Activated B cell treated with CpG ODN at 0.5 μM for 24 hours (primary cell): ENCODE measurements at places on chromosomes 5 and 9. TPM values are rescaled to one million over a fixed set of nuclear protein-coding genes. Genes with fewer than 3 reads are reported as not detected.

DNA sequence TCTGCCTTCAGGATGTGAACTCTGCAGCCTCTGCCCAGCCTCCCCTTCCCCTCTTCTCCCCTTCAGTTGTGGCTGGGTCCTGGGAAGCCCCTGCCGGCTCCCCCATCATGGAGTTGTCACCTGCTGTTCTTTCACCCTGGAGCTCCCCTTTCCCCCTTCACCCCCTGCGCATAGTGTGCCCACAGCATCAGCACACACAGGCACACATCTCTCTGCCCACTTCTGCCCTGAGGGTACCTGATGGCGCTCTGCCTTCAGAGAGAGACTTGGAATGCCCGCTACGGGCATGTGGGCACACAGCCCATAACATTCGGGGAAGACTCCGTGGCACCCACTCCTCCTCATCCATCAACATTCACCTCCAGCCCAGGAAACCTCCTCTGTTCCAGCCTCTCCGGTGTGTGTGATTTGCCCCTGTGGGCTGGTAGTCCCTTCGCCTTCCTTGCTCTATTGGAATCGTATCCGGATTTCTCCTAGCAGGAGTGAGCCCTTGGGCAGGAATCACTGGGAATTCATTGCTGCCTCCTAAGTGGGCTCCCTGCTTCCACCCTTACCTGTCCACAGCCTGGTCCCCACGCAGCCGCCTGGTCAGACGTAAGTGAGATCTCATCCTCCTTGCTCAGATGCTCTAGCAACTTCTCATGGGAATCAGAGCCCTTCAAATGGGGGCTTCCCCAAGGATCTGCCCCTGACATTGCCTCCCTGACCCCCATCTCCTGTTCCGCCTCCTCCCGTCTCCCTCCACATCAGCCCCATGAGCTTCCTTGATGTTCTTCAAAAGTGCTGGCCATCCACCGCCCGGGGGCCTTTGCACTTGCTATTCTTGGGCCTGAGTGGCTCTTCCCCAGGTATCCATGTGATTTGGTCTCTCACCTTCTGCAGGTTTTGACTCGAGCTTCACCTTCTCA lies 61.5 kb upstream of the CTSL start:
- no peak for DNase-seq

DNA sequence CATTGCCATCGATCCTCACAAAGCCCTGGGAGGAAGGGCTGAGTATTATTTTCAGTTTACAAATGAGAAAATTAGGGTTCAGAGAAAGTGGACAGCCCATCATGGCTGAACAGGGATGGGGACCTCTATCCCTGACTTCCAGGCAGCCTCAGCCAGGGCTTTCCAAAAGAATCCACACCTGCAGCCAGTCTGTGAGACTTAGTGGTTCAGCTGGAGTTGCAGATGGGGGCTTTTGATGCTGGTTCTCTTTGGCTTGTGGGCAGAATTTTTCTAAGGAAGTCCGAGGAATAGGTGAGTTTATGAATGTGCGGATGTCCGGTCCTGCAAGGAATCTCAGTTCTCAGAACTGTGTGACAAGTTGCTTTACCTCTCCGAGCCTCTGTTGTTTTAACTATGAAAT lies 138.1 kb downstream of the RGS3 start:
- DNase-seq = no peak

GRCh38 chr5:100708645-100709171 lies 173.5 kb downstream of the FAM174A start:
- no peak for DNase-seq

- DNase-seq = no peak
Observed at GRCh38 chr9:21778304-21778703, 24.1 kb upstream of the MTAP start.

DNA sequence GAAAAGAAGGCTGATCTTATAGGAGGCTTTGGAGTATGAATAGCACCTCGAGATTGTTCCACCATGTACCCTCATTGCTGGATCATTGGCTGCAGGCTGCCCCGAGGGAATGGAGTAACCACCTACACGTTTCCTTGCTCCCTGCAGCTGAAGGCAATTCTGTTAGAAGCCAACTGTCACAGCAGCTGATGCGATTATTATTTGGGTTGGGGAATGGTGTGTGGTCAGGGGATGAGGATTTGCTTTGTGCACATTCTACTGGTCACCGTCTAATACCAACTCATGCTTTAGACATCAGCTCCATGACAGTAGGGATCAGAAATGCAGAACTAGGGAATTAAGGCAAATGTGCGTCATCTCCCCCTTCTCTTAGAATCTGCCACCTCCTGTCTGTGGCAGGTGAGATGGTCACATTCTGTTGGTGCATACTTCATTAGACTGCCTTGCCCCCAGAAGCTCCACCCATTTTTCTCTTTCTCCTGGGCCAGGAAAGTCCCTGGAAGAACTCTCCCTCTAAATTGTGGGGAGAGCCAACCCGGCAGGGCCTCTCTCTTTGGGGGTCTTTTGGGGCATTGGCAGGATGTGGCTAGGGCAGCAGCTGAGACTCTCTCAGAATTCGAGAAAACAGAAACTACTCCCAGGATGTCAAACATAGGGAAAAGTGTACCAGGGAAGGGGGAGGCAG lies 32.8 kb downstream of the NEUROG1 start:
- no peak for DNase-seq

The OCLN gene
- total RNA-seq = 1.9 and 2.2 TPM in 2 replicates

- DNase-seq = no peak
Observed at GRCh38 chr5:132971483-132972435, 8.3 kb upstream of the AFF4 start.

- no peak for DNase-seq
Observed at GRCh38 chr9:132749306-132749705, 79.0 kb downstream of the GTF3C4 start.
